NCI-H1694 (cell line): ENCODE measurements at places on chromosomes 4 and X.

GRCh38 chr4:70892086-70892769 is 9.9 kb upstream of the MOB1B start:
- DNase-seq = no peak

DNA sequence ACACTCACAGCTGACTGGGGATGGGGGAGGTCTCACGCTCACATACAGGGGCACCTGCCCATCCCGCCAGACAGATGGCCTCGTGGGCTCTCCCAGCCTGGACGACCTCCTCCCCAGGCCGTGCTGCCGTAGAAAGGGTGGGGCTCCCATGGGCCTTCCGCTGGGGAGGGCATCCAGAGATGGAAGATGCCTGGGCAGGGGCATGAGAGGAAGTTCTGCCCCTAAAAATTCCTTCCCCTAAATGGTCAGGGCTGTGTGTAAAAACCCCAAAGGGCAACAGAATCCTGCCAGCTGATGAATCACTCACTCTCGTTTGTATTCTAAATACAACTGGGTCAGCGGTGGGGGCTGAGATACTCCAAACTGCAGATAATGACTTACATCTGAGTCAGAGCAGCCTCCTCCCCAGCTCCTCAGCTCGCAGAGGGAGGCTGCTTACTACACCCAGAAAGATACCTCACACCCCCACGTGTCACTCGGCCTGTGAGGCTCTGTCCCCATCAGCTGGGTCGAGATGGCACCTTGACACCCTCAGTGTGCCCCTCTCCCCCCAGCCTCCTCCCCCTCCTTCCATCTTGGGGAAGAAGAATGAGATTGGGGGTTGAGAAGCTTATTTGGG is 10.1 kb downstream of the WDR1 start:
- no peak for DNase-seq

GRCh38 chrX:149145845-149146285 is 359.2 kb downstream of the IDS start:
- no peak for DNase-seq

DNA sequence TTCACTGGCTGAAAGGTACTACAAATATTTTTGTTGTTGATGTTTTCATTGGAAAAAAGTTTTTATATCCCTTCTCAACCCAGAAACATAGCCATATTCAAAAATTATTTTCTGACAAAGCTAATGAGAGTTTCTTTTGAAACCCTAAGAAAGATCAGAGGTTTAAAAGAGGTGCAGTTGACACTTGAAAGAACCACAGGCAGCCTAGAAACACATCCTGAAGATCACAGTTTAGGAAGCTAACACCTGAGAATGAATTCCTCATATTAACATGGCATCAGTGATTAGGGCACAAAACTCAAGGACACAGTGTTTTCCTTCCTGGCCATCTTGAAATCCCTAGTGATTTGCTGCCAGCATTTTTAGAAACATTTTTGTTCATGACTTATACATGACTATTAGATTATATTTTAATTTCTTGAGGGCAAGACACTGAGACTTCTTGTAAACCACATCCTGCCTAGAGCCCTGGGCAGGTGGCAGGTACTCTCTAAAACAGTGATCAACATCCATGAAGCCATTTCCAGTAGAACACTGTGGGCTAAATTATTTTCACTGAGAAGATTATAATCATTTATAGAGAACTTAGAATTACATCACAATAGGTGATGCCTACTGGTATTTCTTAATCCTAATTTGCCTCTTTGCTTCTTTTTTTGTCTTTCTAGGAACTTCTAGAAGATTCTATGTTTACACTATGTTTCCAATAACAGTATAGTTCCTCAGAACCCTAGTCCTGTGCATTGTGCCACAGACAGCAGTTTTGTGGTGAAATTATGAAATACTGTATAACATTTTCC is 80.0 kb downstream of the ARSJ start:
- DNase-seq = no peak

DNA sequence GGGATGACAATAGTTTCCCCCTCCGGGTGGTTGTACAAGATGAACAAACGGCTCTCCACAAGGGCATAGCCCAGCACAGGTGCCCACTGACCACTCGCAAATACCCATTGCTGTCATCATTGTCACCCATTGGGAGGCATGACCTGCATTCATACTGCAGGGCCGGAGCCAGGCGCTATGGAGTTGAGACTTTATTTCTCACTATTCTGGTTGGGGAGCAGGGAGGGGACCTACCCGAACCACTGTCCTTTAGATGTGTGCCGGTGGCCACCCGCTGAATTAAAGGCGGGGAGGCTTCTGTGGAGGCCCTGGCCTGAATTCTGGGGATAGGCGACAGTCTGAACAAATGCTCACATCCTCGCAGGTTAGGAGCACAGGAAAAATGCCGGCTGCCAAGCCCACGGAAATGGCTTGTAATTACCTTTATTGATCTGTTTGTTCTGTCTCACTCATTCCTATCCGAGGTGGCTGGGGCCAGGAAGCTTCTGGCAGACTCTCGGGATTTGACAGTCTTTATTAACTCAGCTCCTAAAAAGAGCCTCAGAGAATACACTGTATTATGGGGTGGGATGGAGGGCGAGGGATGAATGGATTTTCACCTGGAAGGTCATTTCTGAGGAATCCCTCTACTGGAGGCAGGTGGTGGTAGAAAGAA is 125.1 kb upstream of the PSAPL1 start:
- no peak for DNase-seq

DNA sequence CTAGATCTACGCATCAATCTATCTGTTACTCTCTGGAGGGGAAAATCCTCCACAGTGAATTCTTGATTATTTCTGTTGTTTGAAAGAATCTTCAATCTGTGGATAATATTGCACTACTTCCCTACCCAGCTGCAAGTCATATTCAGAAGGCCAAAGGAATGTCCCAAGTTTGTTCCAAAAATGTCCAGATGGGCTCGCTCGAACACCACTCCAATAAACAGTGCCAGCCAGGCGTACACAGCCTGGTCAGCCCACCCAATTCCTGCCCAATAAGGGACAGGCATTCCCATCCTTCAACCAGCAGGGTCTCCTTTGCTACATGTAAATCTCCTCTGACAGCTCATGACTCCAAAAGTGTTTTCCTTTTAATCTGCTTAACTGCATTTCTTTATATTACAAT is 80.7 kb upstream of the GPM6B start:
- no peak for DNase-seq

- no peak for DNase-seq
Measured at GRCh38 chrX:110786486-110786885, 9.1 kb downstream of the CHRDL1 start.

DNA sequence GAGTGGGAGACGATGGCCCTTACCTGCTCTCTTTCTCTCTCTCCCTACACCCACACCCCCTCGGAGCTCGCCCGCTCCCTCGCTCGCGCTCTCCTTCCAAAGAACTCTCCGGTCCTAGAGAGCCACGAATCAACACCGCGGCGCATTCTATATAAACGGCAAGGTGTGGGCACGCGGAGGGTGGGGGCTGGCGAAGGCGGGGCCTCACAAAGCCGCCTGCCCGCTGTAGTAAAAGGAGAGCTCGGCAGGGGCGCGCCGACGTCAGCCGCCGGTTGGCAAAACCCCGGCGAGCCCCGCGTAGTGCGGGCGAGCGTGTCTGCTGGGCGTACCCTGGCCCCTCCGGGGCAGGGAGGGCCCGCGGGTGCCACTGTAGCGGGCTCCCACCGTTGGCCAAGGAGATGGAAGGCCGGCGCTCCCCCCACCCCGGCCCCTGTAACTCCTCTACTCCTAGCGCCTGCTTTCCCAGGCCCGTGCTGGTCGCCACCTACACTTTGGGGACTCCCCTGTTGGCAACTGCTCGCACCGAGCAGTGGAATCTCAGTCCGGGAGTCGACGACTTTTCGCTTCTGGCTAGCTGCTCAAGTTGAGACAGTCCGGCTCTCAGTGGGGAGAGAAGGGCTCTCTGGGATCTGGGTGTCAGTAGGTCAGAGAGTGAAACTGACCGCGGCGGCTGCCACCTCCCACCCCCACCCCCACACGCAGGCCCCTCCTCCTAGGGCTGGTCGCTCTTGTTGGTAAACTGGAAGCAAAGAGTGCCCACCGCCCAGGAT is 325.5 kb upstream of the F9 start:
- DNase-seq = no peak

DNA sequence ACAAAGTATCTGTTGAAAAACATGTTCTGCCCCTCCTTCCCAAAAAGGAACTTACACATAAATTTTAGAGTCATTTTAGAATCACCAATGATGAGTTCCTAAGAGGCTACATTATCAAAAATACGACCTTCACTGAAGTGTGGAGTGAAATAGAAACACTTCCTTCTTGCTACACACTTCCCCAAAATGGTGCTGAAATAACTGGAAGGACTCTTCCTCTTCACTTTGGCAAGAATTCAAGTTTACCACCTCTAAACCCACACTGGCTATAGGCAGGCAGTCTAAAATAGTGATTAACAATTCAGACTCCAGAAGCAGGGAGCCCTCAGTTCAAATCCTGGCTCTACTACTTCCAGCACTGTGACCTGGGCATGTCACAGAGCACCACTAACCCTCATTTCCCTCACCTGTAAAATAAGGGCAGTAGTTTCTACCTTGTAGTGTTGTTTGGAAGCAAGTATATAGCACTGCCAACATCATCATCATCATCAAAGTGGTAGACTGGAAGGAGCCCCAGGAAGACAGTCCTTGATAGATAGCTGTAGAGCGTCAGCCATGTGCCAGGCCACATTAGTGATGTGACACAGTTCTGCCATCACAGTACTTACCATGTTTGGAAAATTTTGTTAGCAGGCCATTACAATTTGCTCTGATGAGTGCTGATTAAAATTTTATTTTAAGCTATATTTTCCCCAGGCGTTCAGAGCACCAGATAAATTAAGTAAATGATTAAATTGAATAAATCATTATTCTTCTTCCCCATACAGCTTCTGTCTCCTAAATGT is 103.3 kb downstream of the PARM1 start:
- no peak for DNase-seq

DNA sequence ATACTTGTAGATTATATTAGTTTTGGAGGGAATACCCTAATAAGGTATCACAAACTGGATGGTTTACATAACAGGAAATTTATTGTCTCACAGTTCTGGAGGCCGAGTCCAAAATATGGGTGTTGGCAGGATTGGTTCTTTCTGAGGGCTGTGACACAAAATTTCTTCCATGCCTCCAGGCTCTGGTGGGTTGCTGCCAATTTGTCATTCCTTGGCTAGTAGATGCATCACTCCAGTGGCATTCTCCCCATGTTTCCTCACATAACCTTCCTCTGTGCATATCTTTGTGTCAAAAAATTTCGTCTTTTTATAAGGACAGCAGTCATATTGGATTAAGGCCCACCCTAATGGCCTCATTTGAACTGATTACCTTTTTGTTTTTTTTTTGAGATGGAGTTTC is 49.3 kb downstream of the APELA start:
- no peak for DNase-seq

DNA sequence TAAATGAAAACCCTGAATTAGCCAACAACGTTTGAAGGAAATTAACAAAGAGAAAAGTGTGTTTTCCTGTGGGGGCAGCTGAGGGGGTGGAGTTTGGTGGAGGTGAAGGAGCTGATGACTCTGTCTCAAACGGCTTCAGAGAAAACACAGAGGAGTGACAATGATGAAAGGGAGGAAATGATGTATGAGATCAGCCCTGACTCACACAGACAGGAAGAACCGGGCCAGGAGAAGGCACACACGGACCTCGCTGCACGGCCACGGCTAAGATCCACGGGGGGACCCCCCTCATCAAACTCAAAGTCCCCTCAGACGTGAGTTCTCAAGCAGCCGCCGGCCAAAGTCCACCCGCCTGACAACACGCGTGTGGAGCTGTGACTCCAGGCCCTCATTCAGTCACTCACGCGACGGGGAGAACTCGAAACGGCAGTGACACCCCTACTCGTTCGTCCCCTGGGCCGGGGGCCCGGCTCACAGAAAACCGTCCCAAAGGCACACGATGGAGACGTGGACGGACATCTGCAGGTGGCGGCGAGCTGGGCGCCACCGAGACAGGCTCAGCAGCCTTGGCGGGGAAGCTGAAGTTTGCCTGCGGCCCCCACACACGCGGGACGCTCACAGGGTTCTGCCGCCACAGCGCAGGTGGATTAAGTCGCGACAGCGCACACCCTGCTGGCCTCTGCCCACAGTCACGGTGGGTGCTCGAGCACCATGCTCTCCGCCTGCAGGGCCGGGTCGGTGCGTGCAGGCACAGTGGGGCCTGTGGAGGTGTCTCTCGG is 28.8 kb downstream of the PPP2R3B start:
- DNase-seq = no peak

GRCh38 chrX:103831803-103832544 is at the start of gene RAB9B:
TSS of gene RAB9B (minus strand) at chrX:103832257. CDS start at chrX:103825784, 6,473 bp downstream.
- DNase-seq = peak; percentile 72

DNA sequence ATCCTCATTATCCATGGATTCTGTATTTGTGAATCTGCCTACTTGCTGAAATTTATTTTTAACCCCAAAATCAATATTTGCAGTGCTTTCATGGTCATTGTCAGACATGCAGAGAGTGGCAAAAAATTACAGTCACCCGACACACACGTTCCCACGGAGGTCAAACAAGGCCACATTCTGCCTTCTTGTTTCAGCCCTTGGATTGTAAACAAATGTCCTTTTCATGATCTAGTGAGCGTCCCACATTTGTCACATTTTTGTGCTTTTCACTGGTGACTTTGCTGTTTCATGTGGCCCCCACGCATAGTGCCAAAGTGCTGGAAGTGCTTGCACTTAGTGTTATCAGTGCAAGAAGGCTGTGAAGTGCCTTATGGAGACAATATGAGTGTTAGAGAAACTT is 45.0 kb downstream of the SOD3 start:
- no peak for DNase-seq

DNA sequence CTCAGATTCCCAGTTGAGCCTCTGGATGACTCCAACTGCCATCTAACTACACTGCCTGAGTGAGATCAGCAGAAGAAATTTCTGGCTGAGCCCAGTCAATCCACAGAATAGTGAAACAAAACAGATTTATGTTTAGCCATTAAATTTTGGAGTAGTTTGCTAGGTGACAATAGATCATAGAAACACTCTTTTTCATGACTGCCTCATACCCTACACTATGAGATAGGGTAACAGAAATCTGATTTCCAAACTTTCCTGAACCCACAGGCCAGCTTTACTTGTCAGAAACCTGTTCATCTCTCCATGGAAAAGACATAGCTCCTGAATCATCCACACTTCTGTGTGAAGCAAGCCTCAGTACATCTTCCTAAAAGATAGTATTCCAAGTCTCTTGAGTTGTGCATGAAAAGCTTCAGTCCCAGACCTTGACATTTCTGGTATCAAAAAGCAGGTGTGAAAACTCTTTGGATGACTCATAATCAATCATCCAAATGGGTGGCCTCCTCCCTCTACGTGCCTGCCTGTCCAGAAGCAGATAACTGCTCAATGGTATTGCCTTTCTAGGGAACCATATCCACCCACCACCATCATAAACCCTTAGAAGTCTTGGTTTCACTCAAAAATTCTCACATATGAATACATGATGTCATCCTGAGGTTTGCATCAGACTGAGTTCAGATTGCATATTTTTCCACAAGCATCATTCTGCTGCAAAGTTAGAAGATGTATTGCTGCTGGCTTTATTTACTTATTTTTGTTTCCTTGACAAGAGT is 47.5 kb upstream of the RAP2C start:
- DNase-seq = no peak
